ENCODE measurements at places on chromosomes 5 and 9. TPM values are rescaled to one million over a fixed set of nuclear protein-coding genes. Genes with fewer than 3 reads are reported as not detected.

QSOX2 gene
- 17.0 TPM for total RNA-seq

OSMR gene
- not detected for total RNA-seq

PAEP gene
- total RNA-seq = not detected

GALNT12 gene
- total RNA-seq = 10.9 TPM

SLC27A6 gene
- not detected for total RNA-seq

DDX4 gene
- total RNA-seq = not detected

ZNF474 gene
- not detected for total RNA-seq

SLC46A2 gene
- not detected for total RNA-seq

FOXB2 gene
- total RNA-seq = not detected

LVRN gene
- not detected for total RNA-seq

DND1 gene
- 3.7 TPM for total RNA-seq

DMRTA1 gene
- not detected for total RNA-seq

SLC6A7 gene
- not detected for total RNA-seq

KIF20A gene
- total RNA-seq = 57.2 TPM

EQTN gene
- total RNA-seq = not detected

TSSK1B gene
- total RNA-seq = not detected

CAPSL gene
- 0.74 TPM for total RNA-seq

ARL14EPL gene
- total RNA-seq = not detected

THBS4 gene
- 0.41 TPM for total RNA-seq

TEX48 gene
- total RNA-seq = 0.70 TPM

MARVELD2 gene
- 0.78 TPM for total RNA-seq

IFNA13 gene
- total RNA-seq = not detected

NUDT12 gene
- 5.3 TPM for total RNA-seq

TAF9 gene
- 99.3 TPM for total RNA-seq

BAAT gene
- 0.06 TPM for total RNA-seq

IRGM gene
- 2.9 TPM for total RNA-seq

C9 gene
- not detected for total RNA-seq

SLC28A3 gene
- 0.41 TPM for total RNA-seq

ERCC6L2 gene
- total RNA-seq = 33.8 TPM

PCDHB7 gene
- not detected for total RNA-seq

PGM5 gene
- total RNA-seq = not detected

LMX1B gene
- not detected for total RNA-seq

FAT2 gene
- not detected for total RNA-seq

GDNF gene
- not detected for total RNA-seq

FREM1 gene
- total RNA-seq = not detected

NDUFA8 gene
- 56.4 TPM for total RNA-seq

SPATA9 gene
- not detected for total RNA-seq

NRG2 gene
- 0.10 TPM for total RNA-seq

RAB3C gene
- total RNA-seq = not detected

PDE8B gene
- total RNA-seq = not detected

KCNV2 gene
- not detected for total RNA-seq

Data from activated naive CD8-positive, alpha-beta T cell treated with anti-CD3 and anti-CD28 coated beads for 36 hours (primary cell).